ENCODE measurements at places on chromosomes 4 and X. TPM values are rescaled to one million over a fixed set of nuclear protein-coding genes. Genes with fewer than 3 reads are reported as not detected.
A peak's percentile ranks its signal among the peaks of the same experiment; 100 is the strongest.

- DNase-seq, result no peak
Observed at GRCh38 chr4:79604152-79604551, 196.1 kb upstream of the GK2 start.

The TMEM156 gene
- total RNA-seq, result 0.62 TPM

DNA sequence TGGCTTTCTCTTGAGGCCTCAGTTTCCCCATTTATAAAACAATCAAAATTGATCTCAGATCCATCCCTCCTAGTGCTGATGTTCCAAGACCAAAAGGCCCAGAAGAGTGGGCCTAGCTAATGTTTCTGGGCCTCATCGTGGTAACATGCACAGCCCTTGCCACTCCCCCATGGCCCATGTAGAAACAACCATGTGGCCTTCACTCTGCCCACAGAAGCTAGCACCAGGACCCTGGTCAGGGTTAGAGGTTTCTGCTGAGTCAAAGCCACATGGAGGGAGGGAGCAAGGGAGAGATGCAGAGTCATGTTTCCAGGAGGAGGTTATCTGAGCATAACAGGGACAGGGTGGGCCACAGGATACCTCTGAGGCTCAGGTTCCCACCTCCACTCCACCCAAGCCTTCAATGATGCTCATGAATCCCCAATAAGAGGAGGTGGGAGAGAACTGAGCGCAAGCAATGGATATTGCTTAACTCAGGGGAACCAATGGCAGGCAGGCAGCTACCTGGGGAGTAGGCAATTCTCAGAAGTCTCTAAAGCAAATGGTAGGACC lies 16.9 kb downstream of the OTUD5 start:
- DNase-seq, result no peak

The GUCY1A1 gene
- 16.1 TPM for total RNA-seq

The F8A2 gene
- total RNA-seq, result not detected

GRCh38 chr4:4990329-4990728 lies 28.9 kb downstream of the CYTL1 start:
- no peak for DNase-seq

The HELT gene
- total RNA-seq, result not detected

DNA sequence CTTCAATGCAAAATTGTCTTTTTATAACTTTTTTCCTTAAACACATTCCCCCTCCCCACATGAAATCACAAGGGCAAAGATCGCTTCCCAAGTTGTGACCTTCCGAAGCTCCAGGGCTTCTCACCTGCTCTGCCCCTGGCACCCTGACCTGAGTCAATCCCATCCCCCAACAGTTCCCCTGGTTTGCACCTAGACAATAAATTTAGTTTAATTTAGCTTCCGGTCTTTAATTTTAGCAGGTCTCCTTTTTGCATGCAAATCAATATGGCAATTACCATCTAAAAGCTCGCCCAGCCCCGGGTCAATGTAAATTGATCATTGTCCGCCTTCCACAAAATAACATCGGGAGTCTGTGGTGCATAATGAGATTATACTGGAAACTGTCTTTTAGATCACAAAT lies 6.8 kb downstream of the BCOR start:
- no peak for DNase-seq

DNA sequence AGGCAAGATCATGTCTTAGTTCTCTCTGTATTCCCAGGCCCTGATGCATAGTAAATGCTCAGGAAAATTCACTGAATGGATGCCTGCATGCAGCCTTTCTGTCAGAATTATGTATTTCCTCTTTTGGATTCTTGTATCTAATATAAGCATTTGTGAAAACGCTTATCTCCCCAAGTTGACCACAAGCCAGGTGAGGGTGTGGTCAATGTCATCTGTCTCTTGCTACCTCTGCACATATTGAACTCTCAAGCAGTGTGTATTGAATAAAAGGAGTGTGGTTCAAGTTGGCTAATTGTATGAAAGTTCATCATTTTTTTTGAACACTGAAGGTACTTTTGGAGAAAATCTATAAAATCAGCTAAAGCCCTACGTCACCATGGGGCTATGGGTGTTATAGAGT lies 84.3 kb downstream of the CNGA2 start:
- no peak for DNase-seq

GRCh38 chr4:134027931-134028330 lies 173.7 kb downstream of the PABPC4L start:
- DNase-seq, result no peak

The UGT2B15 gene
- total RNA-seq, result not detected

- DNase-seq, result no peak
Observed at GRCh38 chr4:108169664-108170063, 932 bp upstream of the LEF1 start.

The KIF4A gene
- 0.18 TPM for total RNA-seq

DNA sequence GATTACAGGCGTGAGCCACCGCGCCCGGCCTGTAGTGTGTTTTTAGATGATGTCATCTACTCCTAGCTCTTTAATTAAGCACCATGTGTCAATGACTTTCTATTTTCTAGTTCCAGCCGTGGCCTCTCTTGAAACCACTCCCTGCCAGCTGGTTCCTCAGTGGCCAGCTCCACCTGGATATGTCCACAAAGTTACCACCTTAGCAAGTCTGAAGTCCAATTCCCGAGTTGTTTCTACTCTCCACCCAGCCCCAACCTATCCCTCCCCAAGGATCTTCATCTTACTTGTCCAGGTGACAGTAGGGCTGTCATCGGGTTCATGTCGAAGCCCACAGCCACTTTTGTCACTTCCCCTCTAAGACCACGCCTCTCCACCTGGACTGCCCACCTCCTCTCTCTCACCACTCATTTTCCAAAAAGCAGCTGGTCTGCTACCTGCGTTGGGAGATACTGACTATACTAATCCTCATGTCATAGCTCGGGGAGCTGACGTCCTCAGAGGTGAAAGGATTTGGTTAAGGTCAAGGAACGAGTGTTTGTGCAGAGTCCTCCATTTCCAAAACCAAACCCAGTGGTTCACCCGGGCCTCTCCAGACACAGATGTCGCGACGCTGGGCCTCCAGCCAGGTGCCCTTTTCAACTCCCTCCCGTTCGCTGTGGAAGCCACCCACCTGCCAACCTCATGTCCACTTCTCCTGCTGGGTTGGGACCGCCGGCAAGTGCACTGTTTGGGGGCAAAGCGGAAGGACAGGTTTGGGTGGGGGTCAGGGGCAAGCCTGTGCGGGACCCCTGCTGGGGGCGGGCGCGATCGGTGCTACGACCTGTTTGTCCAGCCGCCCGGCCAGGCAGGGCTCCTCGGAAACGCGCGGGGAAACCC lies 704 bp downstream of the FAM3A start:
- no peak for DNase-seq

DNA sequence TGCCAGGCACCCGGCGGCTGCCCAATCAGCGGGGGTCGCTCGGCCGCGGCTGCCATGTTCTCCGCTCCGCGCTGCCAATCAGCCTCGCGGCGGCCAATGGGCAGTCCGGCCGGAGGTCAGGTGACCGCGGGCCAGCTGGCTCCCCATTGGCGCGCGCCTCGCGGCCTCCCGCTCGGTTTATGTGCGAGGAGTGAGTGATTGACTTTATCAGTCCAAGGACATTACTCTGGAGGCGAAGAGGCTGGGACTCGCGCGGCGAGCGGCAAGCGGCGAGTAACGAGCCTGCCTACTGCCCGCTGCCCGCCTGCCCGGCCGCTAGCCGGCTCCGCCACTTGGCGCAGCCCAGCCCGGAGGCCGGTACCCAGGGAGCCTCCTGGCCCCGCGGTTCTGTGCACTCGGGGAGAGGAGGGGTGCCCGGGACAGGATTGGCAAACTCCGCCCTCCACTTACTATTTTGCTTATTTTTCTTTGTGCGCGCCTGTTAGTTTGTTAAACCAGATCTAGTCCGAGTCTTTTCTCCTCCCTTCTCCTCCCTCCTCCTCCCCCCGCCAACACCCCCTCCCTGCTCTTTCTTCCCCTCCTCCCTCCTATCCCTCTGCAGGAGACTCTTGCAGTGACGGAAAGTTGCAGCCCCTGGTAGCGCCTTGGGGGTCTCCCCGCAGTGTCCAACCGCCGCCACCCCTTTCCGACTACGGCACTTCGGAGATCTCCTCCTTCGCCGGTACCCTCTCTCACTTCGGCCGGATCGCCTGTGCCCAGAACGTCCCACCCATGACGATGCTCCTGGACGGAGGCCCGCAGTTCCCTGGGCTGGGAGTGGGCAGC lies at the start of gene ZIC3:
Gene ZIC3, plus strand, starts transcription at position 207 of the 825 bp plus-strand sequence. Its CDS starts 565 bp downstream, at position 772.
- peak; percentile 75 for DNase-seq

GRCh38 chr4:74471264-74471663 lies 26.3 kb downstream of the AREG start:
- no peak for DNase-seq

Measured in sciatic nerve (tissue), 2 donors.